ENCODE measurements at places on chromosomes 7 and 10.

GRCh38 chr7:2501947-2502646 is 17.5 kb upstream of the LFNG start:
- DNase-seq = no peak

DNA sequence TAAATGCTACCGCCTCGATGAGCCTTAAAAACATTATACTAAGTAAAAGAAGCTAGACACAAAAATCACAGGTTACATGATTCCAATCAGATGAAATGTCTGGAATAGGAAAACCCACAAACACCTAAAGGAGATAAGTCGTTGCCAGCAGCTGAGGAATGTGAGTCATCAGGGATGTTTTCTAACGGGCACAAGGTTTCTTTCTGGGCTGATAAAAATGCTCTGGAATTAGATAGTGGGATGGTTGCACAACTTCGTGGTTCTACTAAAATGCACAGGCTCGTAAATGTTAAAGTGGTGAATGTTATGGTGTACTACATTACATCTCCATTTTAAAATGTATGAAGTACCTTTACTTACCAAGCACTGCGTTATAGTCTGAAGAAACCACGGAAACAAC is 9.7 kb downstream of the ABLIM1 start:
- DNase-seq = no peak

DNA sequence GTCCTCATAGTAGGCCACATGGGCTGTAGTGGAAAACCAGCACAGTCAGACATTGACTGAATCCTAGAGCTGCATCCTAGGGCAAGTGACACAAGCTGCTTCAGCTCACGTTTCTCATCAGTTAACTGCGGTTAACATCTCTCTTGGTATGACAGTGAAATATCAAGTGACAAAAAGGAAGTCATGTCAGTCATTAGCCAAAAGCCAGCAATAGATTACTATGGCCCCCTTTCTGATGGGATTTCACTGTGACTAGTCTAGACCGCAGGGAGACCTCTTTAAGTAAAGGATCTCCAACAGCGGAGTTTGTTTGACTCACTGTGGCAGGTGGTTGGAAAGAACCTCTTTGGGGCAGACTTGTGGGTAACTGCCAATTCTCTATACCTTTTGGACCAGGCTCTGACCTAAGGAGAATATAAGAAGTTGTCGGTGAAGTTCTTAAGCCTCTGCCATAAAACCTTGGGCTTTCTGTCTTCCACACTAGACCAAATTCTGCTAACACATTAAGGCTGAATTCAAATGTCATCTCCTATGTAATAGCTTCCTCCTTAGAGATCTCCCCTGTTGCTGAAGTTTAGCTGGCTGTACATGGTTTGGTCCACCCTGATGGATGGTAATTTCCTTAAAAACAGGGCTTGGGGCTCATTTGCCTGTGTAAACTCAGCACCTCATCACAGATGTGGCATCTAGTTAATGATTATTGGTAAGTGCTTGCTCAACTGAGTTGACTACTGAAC is 115.3 kb downstream of the SGMS1 start:
- no peak for DNase-seq

DNA sequence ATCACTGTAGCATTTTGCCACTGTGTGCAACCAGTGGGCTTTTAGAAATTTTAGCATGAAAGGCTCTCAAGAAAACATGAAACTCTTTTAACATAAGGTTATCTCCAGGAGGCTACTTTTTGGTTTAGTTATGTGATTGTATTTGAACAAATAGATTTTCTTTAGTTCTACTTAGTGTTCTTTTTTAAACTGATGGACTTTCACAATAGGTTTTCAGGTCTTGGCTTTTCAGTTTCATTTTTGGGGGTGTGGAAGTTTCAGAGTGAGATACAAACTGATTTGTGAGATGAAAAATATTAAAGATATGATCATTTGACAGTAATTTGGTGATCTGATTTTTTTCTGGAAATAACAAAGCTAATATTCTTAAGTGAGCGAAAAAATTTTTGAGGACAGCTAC is 344.1 kb downstream of the PHF14 start:
- DNase-seq = no peak

DNA sequence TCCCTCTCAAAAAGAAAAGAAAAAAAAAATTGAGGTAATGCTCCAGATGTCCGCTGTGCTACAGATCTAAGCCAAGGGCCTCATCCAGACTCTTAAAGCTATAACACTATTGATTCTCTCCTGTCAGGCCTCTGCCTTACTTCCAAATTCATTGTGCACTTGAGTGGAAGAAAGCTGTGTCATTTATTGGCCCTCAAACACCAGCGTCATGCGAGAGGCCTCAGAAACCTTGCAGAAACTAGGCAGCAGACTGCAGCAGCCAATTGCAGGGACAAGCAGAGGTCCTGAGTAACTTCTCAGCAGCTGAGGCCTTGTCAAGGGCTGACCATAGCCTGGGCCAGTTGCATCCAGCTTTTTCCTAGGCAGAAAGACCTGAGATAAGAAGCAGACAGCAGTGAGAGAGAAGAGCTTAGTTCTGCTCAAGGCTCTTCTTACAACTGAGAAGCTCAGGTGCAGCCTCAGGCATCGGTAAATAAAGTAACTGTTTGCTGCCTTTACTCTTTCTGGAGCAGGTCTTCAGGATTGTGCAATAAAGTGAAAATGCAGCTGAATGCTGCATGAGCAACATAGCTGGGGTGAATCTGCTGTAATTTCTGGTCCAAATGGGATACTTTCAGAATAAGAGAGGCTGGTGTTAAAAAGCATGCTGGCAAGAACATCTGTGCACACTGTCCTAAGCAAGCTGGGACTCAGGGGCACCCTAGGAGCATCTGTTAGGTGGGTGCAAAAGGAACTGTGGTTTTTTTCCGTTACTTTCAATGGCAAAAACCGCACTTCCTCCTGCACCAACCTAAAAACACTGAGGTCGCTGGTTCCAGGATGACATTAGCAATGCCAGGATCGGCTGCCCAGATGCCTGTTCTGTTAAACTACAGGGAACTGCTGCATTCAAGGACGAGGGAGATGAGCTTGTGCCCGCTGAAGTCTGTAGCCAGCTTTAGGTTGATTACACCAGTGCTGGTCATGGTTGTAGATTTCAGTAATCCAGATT is 181.8 kb upstream of the PFKP start:
- DNase-seq = no peak
